ENCODE measurements at places on chromosomes 12 and 14.

DNA sequence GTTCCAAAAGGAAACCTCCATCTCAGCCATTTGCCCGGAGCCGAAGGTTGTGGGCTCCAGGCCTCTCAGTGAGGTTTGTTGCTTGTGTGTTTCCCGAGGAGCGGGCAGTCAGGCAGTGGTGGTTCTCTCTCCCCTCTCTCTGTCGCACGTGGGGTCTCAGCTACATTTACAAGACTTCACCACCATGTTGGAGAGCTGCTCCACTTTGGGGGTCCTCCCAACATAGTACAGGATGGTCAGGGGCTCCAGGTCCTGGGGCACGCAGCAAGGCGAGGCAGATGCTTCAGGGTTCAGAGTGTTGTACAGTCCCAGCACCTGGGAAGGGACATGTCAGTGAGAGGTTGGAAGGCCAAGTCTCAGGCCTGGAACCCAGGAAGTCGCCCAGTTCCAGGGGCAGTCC, 22.8 kb downstream of the TGFB3 start:
- no peak for DNase-seq

GRCh38 chr14:91313154-91313850, 68.8 kb upstream of the GPR68 start:
- DNase-seq = no peak

DNA sequence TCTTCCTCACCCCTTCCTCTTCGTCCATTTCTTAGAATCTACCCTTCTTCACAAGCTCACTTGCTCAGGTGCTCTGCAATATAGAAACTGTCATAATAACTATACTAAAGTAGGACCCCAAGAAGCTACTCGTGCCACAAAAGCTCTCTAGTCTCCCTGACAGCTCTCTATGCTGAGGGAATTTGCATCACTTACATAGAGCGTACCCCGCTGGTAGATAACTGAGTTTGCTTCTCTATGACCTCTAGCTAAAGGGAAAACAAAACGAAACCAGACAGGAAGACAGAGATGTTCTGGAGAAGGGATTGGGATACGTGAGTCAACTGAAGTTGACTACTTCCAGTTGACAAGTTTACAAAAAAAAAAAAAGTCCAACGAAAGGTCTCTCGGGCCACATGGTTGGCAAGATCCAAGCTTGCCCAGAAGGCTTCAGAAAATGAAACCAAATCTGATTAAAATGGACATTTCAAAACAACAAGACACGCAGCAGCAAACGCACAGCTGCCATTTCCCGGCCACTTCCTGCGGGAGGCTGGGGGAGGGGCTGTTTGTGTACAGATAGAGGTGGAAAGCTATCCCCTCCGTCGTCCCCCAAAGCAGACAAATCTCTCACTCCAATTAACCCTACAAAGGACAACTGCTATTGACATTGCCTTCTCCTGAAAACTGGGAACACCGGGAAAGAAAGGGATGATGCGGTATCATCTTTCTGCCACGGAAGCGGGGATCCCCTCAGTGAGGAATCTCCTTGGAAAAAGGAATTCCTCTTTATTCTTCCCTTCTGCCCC, 1.3 kb downstream of the BAZ2A start:
- DNase-seq = no peak

DNA sequence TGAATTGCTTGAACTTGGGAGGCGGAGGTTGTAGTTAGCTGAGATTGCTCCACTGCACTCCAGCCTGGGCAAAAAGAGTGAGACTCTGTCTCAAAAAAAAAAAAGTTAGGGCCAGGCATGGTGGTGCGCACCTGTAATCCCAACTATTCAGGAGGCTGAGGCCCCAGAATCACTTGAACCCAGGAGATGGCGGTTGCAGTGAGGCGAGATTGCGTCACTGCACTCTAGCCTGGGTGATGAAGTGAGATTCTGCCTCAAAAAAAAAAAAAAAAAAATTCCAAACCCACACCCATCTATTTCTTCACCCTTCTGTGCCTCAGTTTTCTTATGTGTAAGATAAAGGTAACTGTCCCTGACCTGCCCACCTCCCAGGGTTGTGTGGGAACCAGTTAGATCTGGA, 11.0 kb upstream of the MLXIP start:
- DNase-seq = no peak

- DNase-seq = no peak
Measured at GRCh38 chr14:40096968-40097367, 664.7 kb upstream of the FBXO33 start.

DNA sequence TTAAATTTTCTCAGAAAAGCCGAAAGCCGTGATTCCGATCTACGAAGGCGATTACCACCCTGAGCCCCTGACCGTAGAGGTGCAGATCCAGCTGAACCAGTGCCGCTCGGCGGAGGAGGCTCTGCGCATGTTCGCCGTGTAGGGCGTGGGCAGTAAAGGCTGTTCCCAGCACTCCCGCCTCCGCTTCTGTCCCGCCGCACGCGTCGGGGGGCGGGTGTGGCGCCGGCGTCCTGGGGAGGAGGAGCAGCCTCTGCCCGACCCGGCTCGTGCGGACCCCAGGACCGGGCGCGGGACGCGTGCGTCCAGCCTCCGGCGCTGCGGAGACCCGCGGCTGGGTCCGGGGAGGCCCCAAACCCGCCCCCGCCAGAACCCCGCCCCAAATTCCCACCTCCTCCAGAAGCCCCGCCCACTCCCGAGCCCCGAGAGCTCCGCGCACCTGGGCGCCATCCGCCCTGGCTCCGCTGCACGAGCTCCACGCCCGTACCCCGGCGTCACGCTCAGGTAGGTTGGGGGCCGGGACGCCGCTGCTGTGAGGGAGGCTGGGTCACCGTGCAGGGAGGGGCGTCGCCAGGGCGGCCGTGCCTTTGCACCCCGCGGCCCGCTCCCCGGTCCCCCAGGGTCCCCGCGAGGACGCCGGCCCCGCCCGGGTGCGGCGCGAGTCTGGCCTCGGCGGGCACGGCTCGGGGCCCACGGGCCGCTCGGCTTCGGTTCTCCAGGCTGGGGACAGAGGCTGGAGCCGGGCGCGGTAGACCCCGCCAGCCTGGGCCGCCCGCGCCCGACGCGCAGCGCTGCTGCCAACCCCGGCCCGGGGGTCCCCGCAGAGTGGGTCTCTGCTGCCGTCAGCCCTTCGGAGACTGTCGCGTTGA, at the start of gene B3GNT4:
Gene B3GNT4, plus strand, starts transcription at position 409 of the 866 bp plus-strand sequence. CDS start 910 bp downstream, outside the sequence.
- no peak for DNase-seq

DNA sequence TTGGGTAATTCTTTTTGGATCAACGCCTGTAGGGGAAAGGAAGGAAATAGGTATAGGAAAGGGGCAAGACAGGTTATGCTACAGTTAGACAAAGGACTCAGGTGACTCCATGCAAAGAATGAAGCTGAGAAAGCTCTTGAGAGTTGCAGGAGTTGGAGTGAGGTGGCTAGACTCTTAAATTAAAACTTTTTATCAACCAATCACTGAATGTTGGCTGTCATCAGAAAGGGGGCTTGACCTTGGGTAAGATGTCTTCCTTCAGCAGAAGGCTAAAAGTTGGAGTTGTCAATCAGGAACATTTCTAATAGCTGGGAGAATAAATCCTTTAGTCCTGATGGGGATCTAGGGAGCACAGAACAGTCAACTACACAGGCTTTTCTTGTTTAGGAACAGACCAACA, 595.4 kb downstream of the SLC16A7 start:
- DNase-seq = no peak

- DNase-seq = no peak
Measured at GRCh38 chr12:123067654-123068053, 83.2 kb downstream of the PITPNM2 start.

- DNase-seq = no peak
Measured at GRCh38 chr14:75662966-75663365, 1.9 kb downstream of the TTLL5 start.

- no peak for DNase-seq
Measured at GRCh38 chr12:11693067-11693466, 43.6 kb downstream of the ETV6 start.

- no peak for DNase-seq
Measured at GRCh38 chr14:46887144-46887543, 235.6 kb upstream of the RPL10L start.

DNA sequence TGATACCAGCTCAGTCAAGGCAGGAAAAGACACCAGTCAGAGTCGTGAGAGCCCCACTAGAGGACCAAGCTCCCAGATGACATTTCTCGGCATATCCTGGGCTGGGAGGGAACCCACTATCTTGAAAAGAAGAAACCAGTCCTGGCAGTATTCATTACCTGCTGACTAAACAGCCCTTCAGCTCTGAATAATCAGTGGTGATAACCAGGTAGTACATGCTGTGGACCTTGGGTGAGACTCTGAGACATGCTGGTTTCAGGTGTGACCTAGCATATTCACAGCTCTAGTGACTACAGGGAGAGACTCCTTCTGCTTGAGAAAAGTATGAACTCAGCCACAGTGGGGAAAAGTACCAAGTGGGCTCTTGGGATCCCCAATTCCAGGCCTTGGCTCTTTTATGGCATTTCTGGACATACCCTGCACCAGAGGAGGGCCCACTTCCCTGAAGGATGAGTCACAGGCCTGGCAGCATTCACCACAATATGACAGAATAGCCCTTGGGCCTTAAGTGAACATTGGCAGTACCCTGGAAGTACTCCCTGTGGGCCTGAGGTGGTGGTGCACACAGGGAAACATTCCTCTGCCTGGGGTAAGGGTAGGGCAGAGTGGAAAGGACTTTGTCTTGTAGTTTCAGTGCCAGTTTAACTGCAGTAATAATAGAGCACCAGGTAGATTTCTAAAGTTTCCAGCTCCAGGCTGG, 82.6 kb upstream of the SLC38A4 start:
- DNase-seq = no peak

DNA sequence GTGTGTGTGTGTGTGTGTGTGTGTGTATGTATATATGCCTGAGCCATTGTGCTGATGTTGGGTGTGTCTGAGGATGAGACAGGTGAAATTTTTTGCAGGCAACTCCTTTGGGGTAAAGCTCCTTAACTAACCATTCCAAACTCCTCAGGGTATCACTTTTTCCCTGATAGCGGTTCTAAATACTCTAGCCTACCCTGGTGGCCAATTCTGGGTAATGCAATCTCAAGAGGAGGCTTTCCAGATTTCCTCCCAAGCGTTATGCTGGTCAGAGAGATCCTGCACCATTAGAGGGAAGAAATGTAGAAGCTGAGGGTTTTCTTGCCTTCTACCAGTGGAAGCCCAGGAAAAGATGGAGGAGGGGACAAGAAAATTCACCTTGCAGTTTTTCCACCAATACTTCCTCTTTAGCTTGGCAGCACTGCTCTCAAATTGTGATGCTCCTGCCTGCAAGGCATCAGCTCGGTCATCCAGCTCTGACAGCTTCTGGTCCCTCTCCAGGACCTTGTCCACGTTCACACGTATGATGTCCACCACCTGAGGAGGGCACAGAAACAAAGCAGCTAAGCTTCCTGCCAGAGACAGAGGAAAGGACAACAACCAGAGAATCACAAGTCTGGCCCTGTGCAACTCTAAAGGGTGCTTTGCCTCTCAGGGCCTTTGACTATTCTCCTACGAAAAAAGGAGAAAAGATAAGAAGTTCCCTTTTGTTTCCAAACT, 4.9 kb downstream of the VAMP1 start:
- no peak for DNase-seq

- DNase-seq = no peak
Measured at GRCh38 chr12:43312991-43313505, 239.0 kb downstream of the ADAMTS20 start.

- DNase-seq = no peak
Measured at GRCh38 chr14:36163451-36163850, 13.1 kb downstream of the PTCSC3 start.

GRCh38 chr14:68527329-68527851, 265.5 kb downstream of the ZFP36L1 start:
- no peak for DNase-seq

- DNase-seq = no peak
Measured at GRCh38 chr14:102999227-102999895, 58.0 kb downstream of the CDC42BPB start.

- no peak for DNase-seq
Measured at GRCh38 chr12:1474041-1474573, 120.3 kb downstream of the FBXL14 start.

DNA sequence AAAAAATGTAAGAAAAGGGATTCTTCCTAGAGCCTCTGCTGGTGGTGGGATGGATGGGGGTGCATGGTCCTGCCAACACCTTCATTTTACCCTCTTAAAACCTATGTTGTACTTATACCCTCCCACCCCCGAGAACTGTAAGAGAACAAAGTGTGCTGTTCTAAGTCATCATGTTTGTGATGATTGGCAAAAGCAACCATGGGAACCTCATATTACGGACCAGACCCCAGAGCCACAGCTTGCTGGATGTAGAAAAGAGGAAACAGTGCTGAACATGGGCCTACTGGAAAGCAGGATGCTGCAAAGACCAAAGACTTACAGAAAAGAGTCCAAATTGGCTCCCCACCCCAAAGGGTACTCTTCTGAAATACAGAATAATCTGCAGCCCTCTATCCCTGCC, 311.2 kb downstream of the DUSP6 start:
- no peak for DNase-seq

DNA sequence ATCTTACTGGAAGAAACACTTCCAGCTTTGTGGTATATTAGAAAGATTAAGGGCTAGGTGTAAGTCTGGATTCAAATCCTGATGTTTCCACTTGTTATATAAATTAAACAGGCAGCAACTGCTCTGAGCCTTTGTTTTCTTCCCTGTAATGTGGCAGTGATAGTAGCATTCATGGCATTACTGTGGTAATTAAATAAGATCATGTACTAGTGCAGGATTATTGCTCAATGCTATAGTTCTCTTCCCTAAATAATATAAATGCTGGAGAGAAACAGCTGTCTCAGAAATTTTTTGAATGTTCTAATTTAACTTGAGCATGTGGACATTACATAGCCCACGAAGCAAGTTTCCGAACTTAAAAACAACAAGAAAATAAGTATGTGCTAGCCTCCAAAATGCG, 5.4 kb downstream of the TMEM117 start:
- DNase-seq = no peak
